ENCODE measurements at places on chromosomes 7 and 10.

- no peak for DNase-seq
Measured at GRCh38 chr10:112217386-112218035, 33.9 kb upstream of the GPAM start.

DNA sequence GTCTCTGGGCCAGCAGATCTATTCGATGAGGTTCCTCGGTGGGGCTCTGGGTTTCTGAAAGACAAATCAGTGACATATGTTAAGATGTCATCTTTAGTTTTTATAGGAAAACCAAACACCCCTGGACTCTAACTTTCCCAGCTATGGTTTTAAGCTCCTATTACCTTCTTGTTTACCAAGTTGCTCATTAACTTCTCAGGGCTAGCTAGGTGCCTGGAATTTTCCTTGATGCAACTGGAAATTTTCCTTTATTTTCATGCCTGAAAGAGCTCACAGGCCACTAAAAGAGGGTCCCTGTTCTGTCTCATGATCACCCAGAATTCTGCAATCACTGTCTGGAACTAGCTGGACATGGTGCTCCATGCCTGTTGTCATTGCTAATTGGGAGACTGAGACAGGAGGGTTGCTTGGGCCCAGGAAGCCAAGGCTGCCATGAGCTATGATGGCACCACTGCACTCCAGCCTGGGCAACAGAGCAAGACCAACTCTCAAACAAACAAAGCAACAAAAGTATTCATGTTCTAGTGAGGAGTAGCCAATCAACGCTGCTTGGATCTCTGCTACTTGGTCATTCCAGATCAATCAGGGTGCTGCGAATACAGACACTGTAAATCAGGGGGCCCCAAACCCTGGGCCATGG, 1173.5 kb upstream of the AUTS2 start:
- no peak for DNase-seq

- DNase-seq = no peak
Measured at GRCh38 chr7:36881233-36881874, 157.1 kb upstream of the AOAH start.

- DNase-seq = no peak
Measured at GRCh38 chr10:104109908-104110662, 11.9 kb upstream of the SFR1 start.

- DNase-seq = no peak
Measured at GRCh38 chr7:149547126-149547525, 49.5 kb upstream of the ZNF746 start.
